ENCODE measurements at places on chromosomes 12 and 14. TPM values are rescaled to one million over a fixed set of nuclear protein-coding genes. Genes with fewer than 3 reads are reported as not detected.
A peak's percentile ranks its signal among the peaks of the same experiment; 100 is the strongest.

GRCh38 chr12:46459111-46459510 is 86.5 kb upstream of the SLC38A2 start:
- peak; percentile 60 for DNase-seq

GRCh38 chr14:67464879-67465278 is 23.6 kb downstream of the TMEM229B start:
- DNase-seq = no peak

DNA sequence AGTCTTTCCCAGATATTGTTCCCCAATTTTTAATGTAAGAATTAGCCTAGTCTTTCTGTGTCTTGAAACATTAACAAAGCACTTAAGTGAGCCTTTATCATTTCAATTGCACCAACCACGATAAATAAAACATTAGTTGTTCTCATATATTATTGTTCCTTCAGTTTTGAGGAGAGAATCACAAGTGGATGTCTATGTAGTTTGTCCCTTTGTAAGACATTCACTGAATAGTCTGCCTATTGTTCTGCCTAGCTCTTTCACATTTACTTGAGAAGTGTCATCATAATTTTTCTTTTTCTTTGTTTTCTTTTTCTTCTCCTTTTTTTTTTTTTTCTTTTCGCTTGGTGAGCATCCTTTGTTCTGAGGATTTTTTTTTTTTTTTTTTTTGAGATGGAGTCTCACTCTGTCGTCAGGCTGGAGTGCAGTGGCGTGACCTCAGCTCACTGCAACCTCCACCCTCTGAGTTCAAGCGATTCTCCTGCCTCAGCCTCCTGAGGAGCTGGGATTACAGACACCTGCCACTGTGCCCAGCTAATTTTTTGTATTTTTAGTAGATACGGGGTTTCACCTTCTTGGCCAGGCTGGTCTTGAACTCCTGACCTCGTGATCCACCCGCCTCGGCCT is 129.7 kb downstream of the SYT1 start:
- no peak for DNase-seq

- DNase-seq = no peak
These were observed 171.6 kb downstream of the DPF3 start for GRCh38 chr14:72722201-72722785.

GRCh38 chr14:81831128-81831820 is 297.6 kb upstream of the SEL1L start:
- no peak for DNase-seq

DNA sequence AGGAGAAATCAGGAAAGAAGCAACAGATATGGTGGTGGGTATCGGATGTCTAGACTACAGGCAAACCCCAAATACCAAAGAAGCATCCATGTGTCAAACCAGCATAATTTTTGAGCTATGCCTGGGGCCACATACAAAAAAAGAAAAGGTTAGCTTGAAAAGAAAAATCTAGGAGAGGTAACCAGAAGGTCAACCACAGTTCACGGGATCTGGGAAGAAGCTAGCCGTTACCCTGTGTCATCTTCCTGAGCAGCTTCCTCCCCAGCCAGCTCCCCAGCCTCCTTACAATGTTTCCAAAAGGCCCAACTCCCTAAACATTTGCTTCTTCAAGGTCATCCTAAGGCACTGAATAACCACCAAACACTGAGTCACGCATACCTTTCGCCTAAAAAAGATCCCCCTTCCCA is 3.1 kb downstream of the SINHCAF start:
- DNase-seq = no peak

DNA sequence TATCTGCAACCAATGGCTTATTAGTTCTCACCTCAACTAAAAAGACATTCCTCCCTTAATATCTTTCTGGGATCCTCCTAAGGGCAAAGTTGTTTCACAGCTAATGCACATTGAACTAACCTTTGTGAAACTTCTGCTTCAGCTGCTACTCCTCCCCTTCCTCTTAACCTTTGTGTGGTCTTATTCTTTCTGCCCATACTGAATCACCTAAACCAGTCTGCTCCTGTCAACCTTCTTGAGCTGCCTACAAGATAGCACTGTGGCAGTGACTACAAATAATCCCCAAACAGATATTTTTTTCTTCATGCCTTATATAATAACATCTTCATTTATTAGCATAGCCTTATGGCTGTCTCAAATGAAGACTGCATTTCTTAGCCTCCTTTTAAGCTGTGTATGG is 1077.4 kb upstream of the ATXN7L3B start:
- DNase-seq = no peak

SMCO2 gene
- 0.32 TPM for total RNA-seq

DNA sequence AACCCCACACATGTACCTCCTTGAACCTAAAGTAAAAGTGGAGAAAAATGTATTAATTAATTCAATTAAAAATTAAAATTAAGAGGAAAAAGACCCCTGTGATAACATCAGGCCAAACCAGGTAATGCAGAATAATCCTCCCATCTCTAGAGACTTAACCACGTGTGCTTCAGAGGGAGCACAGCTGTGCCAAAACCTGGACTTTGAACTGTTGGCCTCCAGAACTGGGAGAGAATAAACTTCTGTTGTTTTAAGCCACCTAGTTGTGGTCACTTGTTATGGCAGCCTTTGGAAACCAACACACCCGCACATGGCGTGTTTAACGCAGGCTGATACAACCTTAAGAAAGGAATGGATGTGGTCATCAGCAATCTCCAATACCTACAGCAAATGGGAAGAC is 23.8 kb downstream of the OAS2 start:
- no peak for DNase-seq

- DNase-seq = no peak
These were observed 332.0 kb downstream of the PAWR start for GRCh38 chr12:79358716-79359300.

GRCh38 chr14:88248606-88249005 is 74.5 kb downstream of the KCNK10 start:
- no peak for DNase-seq

EPYC gene
- total RNA-seq = not detected

RBP5 gene
- not detected for total RNA-seq

OR4E2 gene
- total RNA-seq = not detected

MYF5 gene
- not detected for total RNA-seq

GRCh38 chr14:89447182-89447944 is 30.3 kb upstream of the FOXN3 start:
- peak; percentile 64 for DNase-seq

GRCh38 chr12:1878214-1878613 is 40.2 kb downstream of the CACNA2D4 start:
- no peak for DNase-seq

GRCh38 chr14:78090864-78091263 is 79.3 kb upstream of the NRXN3 start:
- DNase-seq = no peak

ZBTB1 gene
- 67.8 TPM for total RNA-seq

GRCh38 chr12:53618275-53618674 is 7.9 kb downstream of the ATF7 start:
- DNase-seq = no peak

- no peak for DNase-seq
These were observed 148.6 kb downstream of the TSPAN9 start for GRCh38 chr12:3225796-3226180.

DNA sequence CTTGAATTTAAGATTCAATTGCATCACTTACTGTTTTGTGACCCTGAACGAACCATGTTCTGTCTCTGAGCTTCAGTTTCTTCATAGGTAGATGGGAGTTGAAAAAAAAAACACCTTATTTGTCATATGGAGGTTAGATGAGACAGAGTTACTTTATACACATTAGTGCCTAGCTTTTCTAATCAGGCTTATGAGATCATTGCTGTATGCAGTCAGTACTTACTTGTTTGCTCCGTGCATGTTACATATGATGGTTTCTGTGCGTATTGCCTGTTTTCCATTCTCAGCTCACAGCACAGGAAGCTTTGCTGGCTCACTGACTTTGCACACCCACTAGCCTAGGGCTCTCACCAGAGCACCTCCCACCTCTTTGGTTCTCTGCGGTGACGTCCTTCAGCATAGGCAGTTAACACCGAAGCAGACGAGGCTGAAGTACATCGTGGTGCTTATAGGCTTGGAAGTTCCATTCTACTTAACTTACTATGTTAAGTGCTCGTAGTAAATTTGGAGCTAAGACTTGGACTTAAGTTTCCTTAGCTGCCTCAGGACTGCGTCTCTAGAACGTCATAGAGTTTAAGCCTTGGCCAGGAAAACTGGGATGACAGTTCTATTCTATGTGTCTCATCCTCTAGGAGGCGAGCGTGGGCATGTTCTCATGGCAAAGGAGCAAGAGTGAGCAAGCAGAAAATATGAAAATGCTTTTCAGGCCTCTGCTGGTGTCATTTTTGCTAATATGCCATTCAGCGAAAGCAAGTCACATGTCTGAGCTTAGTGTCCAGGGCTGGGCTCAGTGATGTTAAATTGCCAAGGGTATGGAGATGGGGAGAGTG is 57.3 kb downstream of the NRXN3 start:
- no peak for DNase-seq

DNA sequence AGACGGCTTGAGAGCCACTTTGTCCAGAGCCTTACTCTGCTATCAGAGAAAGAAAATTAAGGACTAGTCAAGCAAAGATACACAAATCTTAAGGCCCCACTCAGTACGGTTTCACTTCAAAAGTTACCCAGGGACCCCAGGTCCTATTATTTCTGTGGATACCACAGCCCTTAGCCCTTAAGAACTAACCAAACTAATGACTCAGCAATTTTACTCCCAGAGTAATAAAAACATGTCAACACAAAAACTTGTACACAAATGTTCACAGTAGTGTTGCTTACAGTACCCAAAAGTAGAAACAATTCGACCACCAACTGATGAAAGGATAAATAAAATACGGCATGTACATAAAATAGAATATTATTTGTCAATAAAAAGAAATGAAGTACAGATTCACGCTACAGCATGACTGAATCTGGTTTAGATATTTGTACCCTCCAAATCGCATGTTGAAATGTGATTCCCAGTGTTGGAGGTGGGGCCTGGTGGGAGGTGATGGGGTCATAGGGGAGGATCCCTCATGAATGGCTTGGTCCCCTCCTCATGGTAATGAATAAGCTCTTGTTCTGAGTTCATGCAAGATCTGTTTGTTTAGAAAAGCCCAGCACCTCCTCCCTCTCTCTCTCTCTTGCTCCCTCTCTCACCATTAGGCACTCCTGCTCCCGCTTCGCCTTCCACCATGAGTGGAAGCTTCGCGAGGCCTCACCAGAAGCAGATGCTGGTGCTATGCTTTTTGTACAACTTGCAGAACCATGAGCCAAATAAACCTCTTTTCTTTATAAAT is 30.5 kb downstream of the AREL1 start:
- DNase-seq = no peak

LTB4R2 gene
- 9.6 TPM for total RNA-seq

PLEKHD1 gene
- total RNA-seq = 0.07 TPM

- no peak for DNase-seq
These were observed 16.6 kb upstream of the IFI27L2 start for GRCh38 chr14:94145902-94146527.

DNA sequence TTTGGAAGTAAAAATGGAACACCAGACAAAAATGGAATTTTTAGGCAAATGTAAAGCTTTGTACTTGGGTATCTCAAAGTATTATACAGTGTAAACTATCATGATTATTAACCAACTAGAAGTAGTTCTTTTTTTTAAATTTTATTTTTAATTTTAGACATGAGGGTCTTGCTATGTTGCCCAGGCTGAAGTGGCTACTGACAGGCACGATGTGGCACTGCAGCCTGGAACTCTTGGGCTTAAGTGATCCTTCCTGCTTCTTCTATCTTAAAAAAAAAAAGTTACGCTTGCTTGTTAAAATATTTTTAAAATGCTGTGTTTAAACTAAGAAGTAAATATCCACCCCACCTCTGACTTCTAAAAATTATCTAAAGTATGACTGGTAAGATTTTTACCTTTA is 1.9 kb upstream of the FUT8 start:
- no peak for DNase-seq
